ENCODE measurements at places on chromosomes 2 and 18.

GRCh38 chr2:55000341-55000740 lies 49.9 kb downstream of the RTN4 start:
- DNase-seq: no peak

- no peak for DNase-seq
Observed at GRCh38 chr2:119448427-119449141, 16.9 kb downstream of the TMEM37 start.

- no peak for DNase-seq
Observed at GRCh38 chr2:32981612-32982011, 34.9 kb downstream of the LTBP1 start.

- no peak for DNase-seq
Observed at GRCh38 chr2:215831296-215831913, 181.9 kb downstream of the MREG start.

- DNase-seq: no peak
Observed at GRCh38 chr2:8118940-8119781, 562.7 kb upstream of the ID2 start.

DNA sequence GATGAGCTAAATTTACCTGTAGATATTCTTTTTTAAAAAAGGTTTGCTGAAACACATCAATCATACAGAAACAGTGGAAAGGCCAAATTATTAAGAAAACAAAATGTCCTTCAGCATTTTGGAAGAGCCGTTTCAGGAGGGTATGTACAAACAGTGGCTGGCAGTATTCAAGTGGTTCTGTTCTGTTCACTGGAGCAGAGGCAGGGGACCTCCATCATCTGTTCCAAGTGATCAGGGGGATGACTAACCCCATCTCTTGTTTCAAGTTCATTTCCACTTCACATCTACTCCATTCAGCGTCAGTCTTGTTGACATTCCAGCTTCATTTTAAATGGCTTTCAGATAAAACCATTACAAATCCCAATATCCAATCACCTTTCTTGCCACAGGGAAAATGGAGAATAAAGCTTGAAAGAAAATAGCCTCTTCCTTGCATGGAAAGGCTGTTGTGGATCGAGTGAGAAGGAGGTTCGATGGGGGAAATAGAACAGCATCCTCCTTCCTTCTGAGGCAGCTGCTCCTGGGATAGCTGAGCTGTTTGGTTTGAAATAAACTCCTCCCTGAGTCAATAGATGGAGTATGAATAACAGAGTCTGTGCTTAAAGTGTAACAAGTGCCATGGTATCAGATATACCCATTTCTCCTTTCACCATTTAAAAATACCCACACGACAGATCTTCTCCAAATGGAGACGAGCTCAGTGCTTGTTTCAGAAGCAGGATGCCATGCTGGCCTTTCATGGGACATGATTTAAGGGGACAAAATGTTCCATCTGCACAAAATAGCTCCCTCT lies 63.7 kb upstream of the OTOF start:
- no peak for DNase-seq

- peak; percentile 0 for DNase-seq
Observed at GRCh38 chr18:9333441-9334328, 888 bp upstream of the TWSG1 start.

DNA sequence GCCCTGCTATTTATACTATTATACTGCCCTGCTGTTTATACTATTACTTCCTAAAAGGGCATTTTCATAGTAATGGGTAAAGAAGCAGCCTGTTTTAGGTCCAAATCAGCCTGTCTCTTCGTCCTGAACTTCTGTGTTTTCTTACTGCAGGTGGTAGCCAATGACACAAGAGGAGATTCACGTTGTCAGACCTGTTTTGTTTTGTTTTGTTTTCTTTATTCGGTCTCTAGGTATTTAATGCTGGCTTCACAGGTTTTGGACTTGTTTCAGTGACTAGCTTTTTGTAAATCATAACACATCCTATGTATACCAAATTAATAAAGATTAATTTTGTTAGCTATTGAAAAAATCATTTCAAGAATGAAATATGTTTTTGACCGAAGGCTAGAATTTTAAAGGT lies 116.4 kb downstream of the MAP3K20 start:
- no peak for DNase-seq

GRCh38 chr2:26915316-26915715 lies 55.1 kb upstream of the MAPRE3 start:
- no peak for DNase-seq

DNA sequence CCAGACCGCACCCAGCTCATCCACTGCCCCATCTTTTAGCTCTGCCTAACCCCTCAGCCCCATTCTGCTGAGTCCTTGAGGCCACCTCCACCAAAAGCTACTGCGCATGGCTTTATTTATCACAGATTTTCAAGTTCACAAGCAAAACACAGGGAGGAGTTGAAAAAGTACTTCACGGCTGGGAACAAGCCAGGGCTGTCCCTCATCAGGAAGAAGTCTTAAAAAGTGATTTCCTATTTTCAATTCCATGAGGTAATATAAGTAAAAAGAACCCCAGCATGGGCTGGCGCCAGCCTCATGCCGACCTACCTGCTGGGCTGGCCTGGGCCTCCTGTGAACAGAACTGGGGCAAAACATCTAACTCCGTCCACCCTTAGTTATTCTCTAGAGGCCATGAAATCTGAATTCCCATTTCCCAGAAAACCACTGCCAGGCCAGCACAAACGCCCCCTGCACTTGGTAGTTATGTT lies 69.0 kb downstream of the POLR1A start:
- DNase-seq: no peak

DNA sequence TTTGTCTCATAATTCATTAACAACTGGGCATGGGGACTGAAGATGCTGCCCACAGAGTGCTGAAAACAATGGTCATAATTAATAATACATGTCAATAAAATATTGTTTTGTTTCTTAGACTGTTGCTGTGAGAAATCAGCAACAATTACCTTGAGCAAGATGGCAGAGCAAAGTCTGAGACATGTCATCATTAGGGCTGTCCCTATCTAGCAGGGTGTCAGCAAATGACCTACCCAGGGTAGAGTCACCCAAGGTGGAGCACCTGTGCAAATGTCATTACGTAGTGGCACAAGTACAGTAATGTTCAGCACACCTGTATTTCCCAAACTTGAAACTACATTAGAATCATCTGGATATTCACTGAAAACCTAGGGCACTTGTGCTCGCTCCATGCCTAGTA lies 10.6 kb upstream of the IL36A start:
- no peak for DNase-seq

DNA sequence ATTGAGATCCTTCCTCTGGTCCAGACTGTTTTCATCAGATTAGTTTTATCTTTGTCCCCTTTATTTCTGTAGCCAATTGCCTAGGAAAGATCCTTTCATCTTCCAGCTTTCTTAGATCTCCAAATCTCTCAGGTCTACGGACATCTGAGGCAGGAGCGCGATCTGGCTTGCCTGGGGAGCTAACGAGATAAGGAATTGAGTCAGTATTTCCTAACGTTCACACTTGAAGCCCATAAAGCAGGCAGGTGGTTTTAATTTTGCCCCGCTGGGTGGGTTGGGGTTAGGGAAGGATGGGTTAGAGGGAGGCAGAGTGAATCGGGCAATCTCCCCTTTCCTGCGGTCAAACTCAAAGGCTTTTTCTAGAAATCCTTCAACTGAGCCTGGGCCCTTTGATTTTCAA lies 727 bp upstream of the TTLL4 start:
- DNase-seq: no peak

DNA sequence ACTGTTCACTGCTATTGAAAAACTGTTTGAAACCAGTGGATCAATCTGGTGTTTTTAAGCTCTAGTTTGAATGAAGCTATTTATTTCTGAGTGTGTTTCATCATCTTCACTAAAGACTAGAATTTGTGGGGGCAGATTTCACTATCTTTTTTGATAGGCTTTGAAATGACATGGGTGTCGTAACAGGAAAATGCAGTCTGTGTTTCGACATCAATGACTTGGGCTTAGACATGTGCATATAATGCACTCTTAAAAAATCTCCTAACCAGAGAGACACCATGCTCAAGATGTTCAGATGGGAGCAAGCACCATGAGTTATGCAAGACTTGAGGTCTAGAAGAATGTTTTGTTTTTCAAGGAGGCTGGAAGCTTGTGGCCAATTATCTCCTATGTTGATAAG lies 221.6 kb downstream of the GPD2 start:
- DNase-seq: no peak

GRCh38 chr2:5940596-5941535 lies 248.7 kb downstream of the SOX11 start:
- DNase-seq: no peak

DNA sequence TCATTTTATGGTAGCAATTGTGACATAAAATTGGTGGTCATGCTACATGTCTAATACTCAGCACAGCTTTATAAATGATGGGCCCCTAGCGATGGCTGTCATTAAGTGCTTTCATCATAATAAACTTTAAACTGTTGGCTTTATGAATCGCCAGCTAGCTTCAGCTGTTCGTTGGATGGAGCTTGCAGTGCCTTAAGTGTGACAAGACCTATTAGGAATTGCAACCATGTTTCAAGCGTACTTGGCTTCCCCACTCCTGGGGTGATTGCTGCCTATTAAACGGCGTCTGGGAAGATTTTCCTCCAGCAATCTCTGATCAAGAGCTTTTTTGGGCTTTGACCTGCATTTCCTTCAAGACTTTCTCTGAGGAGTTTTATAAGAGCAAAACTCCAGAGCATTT lies 164.5 kb upstream of the SIX3 start:
- no peak for DNase-seq

- no peak for DNase-seq
Observed at GRCh38 chr18:79442508-79443221, 46.9 kb downstream of the NFATC1 start.

DNA sequence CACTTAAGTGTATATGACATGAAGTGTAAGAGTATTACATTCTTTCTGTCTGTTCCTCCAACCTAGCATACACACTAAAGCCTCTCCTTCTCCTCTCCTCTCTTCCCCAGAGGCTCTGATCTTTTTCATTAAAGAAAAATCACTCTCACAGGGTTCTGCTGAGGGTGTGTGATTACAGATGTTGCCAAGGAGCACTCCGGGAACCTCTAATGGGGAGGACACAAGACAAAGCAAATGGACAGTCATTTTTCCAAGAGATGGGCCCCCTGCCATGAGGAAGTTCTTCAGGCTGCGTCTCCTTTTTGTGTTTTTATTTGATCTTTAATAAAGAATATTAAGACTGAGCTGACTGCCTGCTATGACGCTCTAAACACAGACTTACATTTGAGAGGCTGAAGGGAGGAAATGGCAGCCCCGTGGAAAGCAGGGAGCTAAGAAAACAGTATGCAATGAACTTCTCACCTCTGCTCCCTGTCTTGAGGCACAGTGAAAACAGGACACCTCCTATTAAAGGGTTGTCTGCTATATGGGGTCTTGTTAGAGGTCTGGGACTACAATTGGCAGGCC lies 578.1 kb downstream of the PIK3C3 start:
- DNase-seq: no peak

GRCh38 chr2:75090770-75091515 lies 108.4 kb downstream of the TACR1 start:
- no peak for DNase-seq

DNA sequence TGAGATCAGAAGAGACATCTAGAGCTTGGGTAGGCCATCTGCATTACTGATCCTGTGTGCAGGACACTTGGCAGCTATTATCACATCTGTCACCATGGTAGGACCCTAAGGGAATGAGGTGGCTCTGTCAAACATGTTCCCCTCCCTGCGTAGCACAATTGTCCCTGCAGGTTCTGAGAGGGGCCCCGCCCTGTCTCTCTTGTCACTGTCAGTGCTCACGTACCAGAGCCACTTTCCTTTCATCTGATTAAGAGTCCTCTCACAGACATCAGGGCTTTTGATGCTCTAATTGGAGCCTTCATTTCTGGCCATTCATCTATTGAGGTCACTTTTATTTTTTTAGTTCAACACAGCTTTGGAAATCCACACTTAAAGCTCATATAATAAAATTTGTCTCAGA lies 38.5 kb downstream of the NEB start:
- DNase-seq: no peak

DNA sequence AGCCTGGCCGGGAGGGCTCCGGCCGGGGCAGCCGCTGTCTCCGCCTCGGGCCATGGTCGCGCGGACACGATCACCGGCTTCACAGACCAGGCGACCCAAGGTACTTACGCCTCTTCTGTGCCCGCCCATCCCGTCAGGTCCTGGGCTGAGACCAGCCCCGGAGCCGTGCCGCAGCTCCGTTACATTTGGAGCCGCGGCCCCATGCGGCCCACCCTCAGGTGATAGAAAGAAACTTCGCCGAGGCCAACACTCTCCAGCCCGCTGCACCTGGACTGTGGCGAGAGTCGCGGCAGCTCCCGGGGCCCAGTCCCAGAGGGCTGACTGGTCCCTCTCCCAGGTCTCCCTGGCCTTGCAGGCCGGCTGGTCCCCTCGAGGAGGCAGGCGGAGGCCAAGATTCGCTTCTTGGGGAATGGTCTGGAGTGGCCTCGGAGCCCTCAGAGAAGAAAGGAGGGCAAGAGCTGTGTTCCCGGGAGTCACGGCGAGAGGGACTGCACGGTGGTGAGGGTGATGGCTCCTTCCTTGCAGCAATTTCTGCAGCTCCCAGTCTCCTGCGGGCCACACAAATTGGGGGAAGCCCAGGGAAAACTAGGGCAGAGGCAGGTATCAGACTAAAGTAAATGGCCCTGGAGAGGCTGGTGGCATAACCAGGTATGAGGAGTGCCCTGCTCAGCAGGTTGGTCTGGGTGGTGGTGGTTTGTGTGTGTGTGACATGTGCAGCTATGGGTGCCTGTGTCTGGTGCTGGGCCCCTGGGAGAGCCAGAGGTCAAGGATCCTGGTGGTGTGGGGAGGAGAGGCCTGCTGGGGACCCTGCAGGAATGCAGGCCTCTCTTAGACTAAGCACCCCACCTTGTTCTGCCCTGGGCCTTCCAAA lies 822 bp downstream of the GDF7 start:
- no peak for DNase-seq

DNA sequence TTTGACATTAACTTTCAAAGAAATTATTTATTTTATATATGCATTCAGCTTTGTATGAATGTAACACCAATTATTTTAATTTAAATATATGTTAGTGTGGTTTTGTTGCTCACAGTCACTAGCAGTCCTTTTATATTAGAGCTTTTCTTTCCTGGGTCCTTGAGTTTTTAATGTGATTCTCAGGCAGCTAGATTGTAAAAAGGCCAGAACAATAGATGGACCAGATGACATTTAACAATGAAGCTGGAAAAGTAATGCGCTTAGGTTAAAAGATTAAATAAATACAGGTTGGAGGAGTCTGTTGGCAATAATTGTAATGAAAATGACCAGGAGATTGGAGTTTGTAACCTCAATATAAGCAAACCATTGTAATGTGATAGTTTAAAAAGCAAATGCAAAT lies 171.1 kb downstream of the FTCDNL1 start:
- DNase-seq: no peak

DNA sequence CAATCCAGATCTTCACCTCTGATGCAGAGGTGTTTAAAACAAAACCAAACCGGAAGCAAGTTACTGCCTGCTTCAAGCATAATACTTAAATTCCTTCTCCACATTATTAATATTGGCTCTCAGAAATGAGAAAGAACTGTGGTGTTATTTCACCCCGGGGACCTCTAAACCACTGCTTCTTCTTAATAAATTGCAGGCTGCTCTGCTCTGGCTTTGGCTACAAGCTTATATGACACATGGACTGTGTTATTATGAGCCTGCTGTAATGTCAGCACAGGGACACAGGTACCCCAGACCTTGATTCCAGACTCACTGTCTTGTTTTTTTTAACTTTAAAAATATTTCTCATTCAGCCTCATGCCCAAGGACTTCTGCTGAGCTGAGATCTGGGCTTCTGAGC lies 45.1 kb downstream of the ST6GAL2 start:
- DNase-seq: no peak

GRCh38 chr2:37934591-37935513 lies 9.8 kb downstream of the RMDN2 start:
- no peak for DNase-seq

Measured in activated CD4-positive, CD25-positive, alpha-beta regulatory T cell treated with anti-CD3 and anti-CD28 coated beads, Interleukin-2, amount 50 U/mL, for 16 hours (primary cell).